Sigmoid colon (tissue), 7 donors: ENCODE measurements at places on chromosomes 2 and 18.
A peak's percentile ranks its signal among the peaks of the same experiment; 100 is the strongest.

DNA sequence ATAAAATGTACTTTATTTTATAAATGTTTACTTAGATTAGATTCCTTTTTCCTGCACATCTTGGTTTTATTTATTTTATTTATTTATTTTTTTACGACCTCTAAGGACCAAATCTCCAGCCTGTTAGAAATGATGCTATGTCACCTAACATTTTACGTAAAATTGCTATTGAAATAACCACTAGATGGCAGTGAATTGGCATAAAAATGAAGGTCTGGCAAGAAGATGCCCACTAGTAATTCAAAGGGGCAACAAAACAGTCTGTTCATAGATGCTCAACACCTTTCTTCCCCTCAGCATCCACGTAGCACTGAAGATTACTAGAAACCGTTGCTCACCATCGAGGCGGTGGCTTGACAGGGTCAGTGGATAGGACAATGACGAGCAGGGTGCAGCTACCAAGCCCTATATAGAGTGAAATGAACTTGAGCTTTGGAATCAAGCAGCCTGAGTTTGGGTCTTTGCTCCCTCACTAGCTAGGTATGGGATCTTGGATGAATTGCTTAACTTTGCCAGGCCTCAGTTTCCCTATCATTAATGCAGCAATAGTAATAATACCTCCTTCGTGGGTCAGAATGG is 128.7 kb upstream of the L3MBTL4 start:
- no peak overlapping the region for H3K27ac ChIP-seq
- H3K4me3 ChIP-seq, result no peak overlapping the region
- no peak for DNase-seq

DNA sequence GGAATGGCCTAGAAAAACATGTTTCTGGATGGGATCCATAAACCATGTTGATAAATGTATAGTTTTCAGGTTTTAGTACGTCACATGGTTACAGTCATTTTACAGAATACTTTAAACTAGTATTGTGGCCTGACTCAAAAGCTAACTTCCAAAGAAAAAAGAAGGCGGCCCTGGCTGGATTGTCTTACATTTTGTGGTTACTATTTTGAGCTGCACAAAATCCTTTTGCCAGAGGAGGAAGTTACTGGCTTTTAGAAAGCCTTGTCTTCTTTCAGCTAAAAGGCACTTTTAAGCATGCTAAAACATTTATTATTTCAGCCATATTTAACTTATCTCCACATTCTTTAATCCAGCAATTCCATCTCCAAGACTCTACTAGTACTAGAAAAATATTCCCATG is 227.9 kb downstream of the CDH2 start:
- H3K27ac ChIP-seq, result no peak overlapping the region
- no peaks in the 10 kb centered on the region for H3K4me1 ChIP-seq
- H3K4me3 ChIP-seq, result no peak overlapping the region
- no peaks in the 10 kb centered on the region for H3K27me3 ChIP-seq

- H3K4me1 ChIP-seq, result no peaks in the 10 kb centered on the region
- DNase-seq, result no peak
- no peak overlapping the region for H3K27ac ChIP-seq
These were observed 83.5 kb downstream of the HRH4 start for GRCh38 chr18:24543795-24544498.

DNA sequence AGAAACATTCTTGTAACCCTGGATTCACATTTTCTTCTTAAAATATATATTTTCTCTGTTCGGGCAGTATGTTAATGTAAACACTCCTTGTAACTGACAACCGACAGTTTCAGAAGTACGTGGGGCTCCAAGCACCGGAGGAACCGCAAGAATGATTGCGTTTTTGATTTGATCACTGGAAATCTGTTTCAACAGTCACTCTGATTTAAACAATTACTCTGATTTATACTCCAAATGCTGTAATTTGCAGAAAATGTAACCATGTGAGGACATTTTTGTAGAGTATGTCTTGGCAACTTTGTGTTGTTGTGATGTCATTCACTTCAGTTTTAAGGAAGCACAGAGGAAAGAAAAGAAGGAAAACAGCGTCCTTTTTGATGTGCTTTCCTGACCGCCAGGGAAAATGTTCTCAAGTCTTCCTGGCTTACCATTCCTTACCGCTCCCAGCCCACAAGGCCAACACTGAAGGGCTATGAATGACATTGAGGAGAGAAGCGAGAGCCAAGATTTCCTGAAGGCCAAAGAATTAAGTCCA is 77.7 kb downstream of the APOB start:
- peaks cover 22% of the 10 kb centered on the region for H3K4me1 ChIP-seq
- no peak overlapping the region for H3K4me3 ChIP-seq
- no peaks in the 10 kb centered on the region for H3K36me3 ChIP-seq
- H3K27me3 ChIP-seq, result no peaks in the 10 kb centered on the region
- DNase-seq, result peak; percentile 1

DNA sequence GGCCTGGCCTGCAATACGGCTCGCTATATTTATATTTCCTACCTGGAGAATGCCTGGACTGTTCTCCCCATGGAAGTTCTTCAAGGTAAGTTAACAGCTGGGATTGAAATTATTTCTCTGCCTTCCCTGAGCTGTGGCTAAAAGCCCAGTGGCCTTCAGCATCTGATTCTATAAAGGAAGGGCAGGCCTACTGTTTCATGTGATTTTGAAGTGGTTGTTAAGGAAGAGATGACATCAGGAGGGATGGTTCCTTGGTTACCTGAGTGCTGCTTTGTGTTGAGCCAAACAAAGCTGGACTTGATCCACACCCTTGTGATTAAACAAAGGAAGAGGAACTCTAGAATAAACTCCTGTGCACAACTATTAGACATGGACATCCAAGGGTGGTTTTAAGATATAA is 61.6 kb downstream of the MFSD6 start:
- DNase-seq, result peak; percentile 81
- no peak overlapping the region for H3K4me3 ChIP-seq
- H3K27me3 ChIP-seq, result no peaks in the 10 kb centered on the region
- peaks cover 6% of the 10 kb centered on the region for H3K36me3 ChIP-seq

- H3K27me3 ChIP-seq, result no peaks in the 10 kb centered on the region
- no peak overlapping the region for H3K4me3 ChIP-seq
- H3K36me3 ChIP-seq, result no peaks in the 10 kb centered on the region
- no peak overlapping the region for H3K27ac ChIP-seq
- no peaks in the 10 kb centered on the region for H3K4me1 ChIP-seq
These were observed 9.4 kb downstream of the C2orf42 start for GRCh38 chr2:70181363-70181956.

- H3K4me3 ChIP-seq, result no peak overlapping the region
- H3K27me3 ChIP-seq, result no peaks in the 10 kb centered on the region
- no peaks in the 10 kb centered on the region for H3K4me1 ChIP-seq
- no peak for DNase-seq
These were observed 7.6 kb upstream of the BMP10 start for GRCh38 chr2:68878753-68879152.

- no peak for DNase-seq
- no peaks in the 10 kb centered on the region for H3K36me3 ChIP-seq
- no peaks in the 10 kb centered on the region for H3K27me3 ChIP-seq
- no peak overlapping the region for H3K27ac ChIP-seq
- H3K4me3 ChIP-seq, result no peak overlapping the region
These were observed 28.8 kb upstream of the RMDN2 start for GRCh38 chr2:37896319-37896718.

DNA sequence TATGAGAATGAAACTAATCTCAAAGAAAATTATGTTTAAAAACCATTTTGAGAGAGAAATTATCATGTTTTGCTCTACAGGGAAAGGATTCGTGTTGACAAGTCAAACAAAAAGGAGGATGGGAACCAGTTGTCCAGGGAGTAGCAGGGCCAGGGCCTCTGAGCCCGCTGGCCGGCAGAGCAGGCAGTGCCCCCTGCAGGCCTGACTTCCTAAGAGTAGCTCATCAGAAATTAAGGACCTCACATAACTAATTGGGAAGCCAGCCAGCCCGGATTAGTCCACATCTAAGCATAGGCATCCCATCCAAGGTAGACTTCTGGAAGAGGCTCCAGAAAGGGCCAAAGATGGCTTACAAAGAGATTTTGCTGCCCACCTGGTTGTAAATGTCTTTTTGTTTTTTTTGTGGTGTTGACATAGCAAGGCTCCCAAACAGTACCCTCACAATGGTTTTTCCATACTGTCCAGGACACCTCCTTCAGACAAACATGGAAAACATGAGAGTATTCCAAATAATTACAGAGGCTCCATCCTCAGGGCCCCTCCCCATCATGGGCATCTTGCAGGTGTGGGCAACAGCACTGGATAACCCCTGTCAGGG is 241.2 kb upstream of the TANK start:
- H3K27ac ChIP-seq, result no peak overlapping the region
- no peaks in the 10 kb centered on the region for H3K4me1 ChIP-seq
- peak; percentile 67 for DNase-seq
- H3K4me3 ChIP-seq, result no peak overlapping the region
- no peaks in the 10 kb centered on the region for H3K27me3 ChIP-seq
